Activated CD4-positive, CD25-positive, alpha-beta regulatory T cell (primary cell): ENCODE measurements at places on chromosomes 13 and 19.
A peak's percentile ranks its signal among the peaks of the same experiment; 100 is the strongest.

GRCh38 chr19:18386543-18387271 lies 749 bp downstream of the GDF15 start:
- no peak for DNase-seq

DNA sequence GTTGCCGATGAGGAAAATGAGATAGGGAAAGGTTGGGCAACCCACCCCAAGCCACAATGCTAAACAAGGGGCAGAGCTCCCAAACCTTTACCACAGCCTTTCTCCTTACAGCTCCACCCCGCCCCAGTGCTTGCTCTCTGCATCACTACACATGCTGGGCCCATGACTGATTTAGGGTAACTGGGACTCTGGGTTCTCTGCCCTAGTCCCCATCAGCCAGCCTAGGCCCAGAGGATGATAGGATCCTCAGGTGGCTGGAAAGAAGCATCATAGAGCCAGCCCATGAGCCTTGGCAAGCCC lies 11.6 kb downstream of the C19orf47 start:
- no peak for DNase-seq

- DNase-seq, result no peak
Observed at GRCh38 chr13:89584058-89584620, 1763.3 kb upstream of the MIR17HG start.

- no peak for DNase-seq
Observed at GRCh38 chr13:75255653-75256052, 226.3 kb downstream of the TBC1D4 start.

GRCh38 chr13:47085346-47085745 lies 188.5 kb upstream of the HTR2A start:
- no peak for DNase-seq

GRCh38 chr19:56360841-56361240 lies 32.5 kb downstream of the ZNF582 start:
- no peak for DNase-seq

GRCh38 chr19:37954421-37954874 lies 47.4 kb downstream of the SIPA1L3 start:
- no peak for DNase-seq

- DNase-seq, result no peak
Observed at GRCh38 chr19:51739466-51740213, 12.0 kb downstream of the FPR1 start.

- no peak for DNase-seq
Observed at GRCh38 chr13:66405908-66406802, 824.0 kb downstream of the PCDH9 start.

GRCh38 chr13:86870444-86870843 lies 800.7 kb upstream of the SLITRK5 start:
- DNase-seq, result no peak

DNA sequence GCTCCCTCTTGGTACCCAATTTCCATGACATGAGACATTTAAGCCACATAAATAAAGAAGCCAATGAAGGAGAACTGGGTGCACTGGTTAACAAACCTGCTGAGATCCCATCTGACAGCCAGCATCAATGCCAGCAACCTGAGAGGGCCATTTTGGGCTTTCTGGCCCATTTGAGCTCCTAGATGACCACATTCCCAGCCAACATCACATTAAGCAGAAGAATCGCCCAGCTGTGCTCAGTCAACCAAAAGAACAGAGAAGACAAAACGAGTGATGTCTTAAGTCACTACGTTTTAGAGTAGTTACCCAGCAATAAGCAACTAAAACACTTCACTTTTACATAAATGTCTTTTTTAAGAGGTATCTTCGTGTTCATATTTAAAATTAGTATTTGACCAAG lies 21.9 kb downstream of the LCP1 start:
- DNase-seq, result no peak

GRCh38 chr13:29957320-29957719 lies 106.9 kb upstream of the UBL3 start:
- DNase-seq, result no peak

- no peak for DNase-seq
Observed at GRCh38 chr13:66864627-66865026, 365.5 kb downstream of the PCDH9 start.

DNA sequence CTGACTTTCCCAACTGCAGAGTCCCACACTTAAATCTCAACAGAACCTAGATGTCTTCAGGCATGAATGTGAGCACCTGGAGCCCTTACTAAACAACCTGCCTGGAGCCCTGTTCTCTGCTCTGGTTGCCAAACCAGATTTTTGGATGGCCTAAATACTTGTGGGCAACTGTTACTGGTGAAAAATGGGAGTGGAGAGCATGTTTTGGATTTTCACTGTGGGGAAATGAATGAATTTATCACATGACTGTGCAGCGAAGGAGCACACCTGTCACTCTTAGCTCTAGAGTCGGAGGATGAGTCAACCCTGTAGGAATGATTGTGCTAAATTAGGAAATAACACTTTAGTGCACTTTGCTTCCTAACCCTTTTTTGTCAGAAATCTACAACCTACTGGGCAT lies 30.3 kb downstream of the SHISA2 start:
- no peak for DNase-seq

DNA sequence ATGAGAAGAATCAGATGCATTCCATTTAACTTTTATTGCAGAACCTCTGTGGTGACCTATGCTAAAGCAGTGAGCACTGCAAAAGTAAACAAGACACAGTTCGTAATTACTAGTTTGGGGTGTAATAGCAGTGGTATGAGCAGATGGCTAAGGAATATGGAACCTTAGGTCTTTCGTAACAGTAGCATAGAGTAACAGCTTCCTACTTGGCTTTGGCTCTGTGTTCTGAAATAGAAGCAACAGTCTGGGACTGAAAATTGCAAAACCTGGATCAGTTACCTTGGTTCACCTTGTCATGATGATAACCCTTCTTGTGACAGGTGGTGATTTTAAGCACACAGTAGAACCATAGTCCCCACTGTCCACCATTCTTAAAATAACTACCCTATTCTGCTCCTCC lies 303.4 kb downstream of the GPC6 start:
- DNase-seq, result no peak

DNA sequence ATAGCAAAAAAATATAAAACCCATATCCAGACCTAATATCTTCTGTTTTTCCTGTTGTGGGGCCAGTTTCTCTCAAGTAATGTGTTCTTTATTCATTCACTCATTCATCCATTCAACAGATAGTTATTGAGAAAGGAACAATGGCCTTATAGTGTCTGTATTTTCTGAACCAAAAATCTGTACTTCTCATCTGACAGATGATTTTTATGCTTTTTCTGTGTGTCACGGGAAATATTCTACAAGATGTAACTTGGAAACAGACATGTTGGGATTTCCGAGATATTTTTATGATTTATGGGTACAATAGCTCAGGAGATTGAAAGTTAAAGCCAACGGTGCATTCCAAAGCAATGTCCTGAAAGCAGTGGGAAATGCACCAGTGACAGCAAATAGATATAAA lies 5.7 kb downstream of the ACOD1 start:
- DNase-seq, result no peak

- peak; percentile 13 for DNase-seq
Observed at GRCh38 chr13:34941835-34942731, at the start of gene NBEA. TSS of gene NBEA (plus strand) at chr13:34942270. CDS start at chr13:34942821, 551 bp downstream.

DNA sequence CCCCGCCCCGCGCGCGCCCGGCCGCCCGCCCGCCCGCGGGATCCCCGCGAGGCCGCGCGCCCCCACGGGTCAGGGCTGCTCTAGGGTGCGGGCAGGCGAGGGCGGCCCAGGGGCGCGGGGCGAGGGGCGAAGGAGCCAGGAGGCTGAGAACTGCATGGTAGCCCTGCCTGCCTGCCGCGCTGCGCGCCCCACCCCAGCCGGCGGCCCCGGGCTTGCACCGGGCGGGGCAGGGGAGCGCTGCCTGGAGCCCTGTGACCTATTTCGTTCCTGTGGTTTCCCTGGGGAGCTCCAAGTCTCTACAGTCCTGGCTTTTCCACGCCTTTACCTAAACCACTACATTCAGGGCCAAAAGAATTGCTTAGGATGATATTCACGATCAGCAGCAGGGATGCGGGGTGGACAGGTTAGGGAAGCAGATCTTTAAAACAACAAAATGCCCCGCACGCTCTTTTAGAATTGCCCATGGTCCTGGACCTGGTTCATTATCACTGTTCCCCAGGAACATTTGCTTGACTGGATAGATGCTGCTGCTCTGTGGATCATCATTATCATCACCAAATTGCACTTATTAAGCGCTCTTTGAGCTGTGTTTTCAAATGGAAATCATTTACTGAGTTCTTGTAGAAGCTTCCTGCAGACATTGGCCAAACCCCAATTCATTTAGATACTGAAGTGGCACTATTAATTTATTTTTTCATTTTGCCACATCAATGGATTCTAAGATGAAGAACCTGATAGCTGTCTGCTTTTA lies 421 bp upstream of the GPR12 start:
- no peak for DNase-seq

DNA sequence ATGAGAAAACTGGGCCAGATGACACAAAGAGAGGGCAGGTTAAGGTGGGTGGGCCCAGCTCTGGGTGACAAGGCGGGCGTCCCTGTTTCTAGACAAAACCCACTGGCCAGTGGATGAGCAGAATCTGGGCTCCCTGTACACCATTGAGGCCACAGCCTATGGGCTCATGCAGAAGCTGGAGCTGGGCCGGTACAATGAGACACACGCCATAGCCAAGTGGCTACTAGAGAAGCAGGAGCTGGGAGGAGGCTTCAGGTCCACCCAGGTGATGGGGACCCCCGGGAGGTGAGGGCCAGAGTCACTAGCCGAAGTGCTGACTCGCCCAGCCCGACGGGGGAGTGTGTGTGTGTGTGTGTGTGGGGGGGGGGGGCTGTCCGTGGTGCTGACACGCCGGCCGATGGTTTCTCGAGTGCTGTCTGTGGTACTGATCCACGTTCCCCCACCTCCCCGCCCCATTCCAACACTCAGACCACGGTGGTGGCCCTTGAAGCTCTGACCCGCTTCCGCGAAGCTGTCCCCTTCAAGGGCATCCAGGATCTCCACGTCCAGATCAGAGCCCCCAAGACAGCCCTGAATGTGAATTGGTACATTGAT lies 24.3 kb upstream of the SHFL start:
- no peak for DNase-seq

GRCh38 chr19:47637550-47637949 lies 28.6 kb downstream of the BICRA start:
- DNase-seq, result no peak

DNA sequence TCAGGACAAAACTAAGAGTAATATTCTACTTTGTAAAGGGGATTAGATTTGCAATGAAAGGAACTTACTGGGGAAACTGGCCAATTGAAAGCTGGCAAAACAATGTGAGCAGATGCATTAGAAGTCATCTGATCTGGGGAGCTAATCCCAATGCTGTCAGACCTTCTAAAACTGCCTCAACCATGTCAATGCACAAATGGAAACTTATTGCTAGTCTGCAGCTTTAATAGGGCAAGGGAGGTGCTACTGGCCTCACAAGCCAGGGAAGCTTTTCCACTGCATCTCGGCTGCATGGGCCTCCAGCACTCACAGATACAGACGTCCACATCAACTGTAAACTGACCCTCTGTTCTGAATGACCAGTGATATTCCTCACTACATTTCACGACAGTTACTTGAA lies 154.2 kb downstream of the LHFPL6 start:
- DNase-seq, result no peak

DNA sequence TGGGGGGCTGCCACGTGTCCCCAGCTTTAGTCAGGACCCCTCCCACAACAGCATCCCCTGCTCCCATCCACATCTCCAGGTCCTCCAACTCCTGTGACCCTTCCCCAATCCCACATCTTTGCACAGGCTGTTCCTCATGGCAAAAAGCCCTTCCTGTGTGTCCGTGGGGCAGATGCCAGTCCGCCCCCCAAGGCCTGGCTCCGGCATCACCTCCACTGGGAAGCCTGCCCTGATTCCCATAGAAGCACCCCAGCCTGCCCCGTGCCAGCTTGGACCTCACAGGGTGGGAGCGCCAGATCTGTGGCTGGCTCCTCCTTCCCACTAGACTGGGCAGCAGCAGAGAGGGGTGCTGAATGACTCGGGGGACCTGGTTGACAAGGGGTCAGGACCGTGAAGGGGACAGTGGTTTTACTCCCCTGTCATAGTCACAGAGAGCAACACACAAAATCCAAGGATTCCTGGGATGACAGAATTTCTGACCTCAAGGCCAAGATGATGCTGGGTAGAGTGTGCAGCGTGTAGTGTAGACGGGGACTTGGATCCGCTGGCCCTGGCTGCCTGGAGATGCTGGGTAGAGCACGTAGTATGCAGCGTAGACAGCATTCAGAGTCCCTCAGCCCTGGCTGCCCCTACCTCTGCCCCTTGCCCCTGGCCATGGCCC lies 13.3 kb downstream of the KLF2 start:
- no peak for DNase-seq

DNA sequence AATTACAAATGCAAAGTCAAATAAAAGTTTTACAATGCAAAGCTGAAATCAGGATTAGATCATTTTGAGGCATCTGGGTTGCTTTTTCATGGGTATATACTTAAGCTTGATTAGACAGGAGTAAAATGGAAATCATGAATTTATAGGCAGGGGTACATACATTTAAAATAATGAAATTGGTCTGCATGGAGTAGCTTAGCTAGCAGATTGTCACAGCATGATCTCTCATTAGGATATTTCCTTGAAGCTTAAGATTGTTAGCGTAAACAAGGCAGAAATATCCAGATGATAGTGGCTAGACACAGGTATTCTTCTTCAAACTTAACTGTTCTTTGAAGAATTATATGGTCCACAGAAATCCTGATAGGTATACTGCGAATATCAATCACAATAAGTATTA lies 1627.0 kb upstream of the PCDH20 start:
- no peak for DNase-seq
